T follicular helper cell (primary cell): ENCODE measurements at places on chromosomes 3 and 15.
A peak's percentile ranks its signal among the peaks of the same experiment; 100 is the strongest.

- no peak for DNase-seq
Measured at GRCh38 chr15:77692614-77693013, 59.9 kb upstream of the LINGO1 start.

GRCh38 chr15:81893182-81893835 lies 152.5 kb downstream of the MEX3B start:
- DNase-seq, result no peak

DNA sequence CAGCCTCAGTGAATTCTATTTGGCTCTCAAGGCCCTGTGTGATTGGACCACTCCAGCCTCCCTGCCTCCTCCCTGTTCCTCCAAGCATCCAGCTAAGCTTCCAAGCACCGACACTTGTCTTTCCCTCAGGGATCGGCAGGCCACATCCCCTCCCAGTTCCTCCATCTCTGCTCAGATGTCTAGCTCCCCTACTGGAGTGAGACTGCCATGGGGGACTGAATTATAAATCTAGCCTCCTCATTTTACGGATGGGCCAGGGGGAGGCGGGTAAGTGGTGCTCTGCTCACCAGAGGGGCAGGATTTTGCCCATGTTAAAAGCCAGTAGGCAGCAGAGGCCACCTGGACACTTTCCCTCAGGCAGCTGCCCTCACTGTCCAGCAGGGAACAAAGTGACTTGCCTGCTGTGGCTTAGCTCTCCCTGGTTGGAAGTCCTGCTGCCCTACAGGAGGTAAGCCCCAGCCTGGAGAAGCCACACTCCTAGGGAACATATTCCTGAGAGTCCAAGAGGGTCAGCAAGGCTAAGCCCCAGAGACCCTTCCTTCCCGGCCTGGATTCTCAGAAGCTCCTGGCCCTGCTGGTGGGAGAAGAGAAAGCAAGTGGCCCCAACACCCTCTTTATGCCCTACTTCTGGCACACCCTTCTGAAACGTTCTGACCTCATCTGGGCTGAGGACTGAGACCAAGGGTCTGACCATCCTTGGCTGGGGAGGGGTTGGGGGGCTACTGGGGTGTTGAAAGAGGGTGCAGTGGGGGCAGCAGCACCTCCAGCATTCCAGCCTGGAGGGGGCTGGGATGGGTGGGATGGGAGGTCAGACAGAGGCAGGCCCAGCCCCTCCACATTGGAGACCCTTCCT lies 9.1 kb upstream of the HHATL start:
- no peak for DNase-seq

GRCh38 chr15:66251790-66252684 lies 1.5 kb downstream of the MEGF11 start:
- peak; percentile 25 for DNase-seq

GRCh38 chr15:40397688-40398412 lies 7.7 kb upstream of the IVD start:
- no peak for DNase-seq

- DNase-seq, result no peak
Measured at GRCh38 chr3:36058404-36059030, 321.8 kb upstream of the STAC start.

- DNase-seq, result no peak
Measured at GRCh38 chr15:60656481-60656880, 177.5 kb upstream of the ICE2 start.

GRCh38 chr15:60076582-60077276 lies 72.6 kb downstream of the FOXB1 start:
- DNase-seq, result no peak

- DNase-seq, result no peak
Measured at GRCh38 chr15:41906608-41907007, 12.8 kb upstream of the SPTBN5 start.

GRCh38 chr15:71548401-71548807 lies 261.9 kb upstream of the NR2E3 start:
- DNase-seq, result no peak

DNA sequence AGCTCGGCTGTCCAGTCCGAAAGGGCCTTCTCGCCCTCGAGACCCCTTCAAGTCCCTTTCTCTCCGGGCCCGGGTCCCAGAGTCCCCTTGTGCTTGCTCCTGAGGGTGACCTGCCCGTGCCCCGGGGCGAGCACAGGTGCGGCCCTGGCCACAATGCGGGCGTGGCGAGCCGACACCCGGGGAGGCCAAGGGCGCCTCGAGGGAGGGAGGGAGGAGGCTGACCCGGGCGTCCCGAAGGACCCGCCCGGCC lies 810 bp upstream of the MEF2A start:
- DNase-seq, result no peak

GRCh38 chr15:29268706-29269484 lies 727 bp downstream of the NSMCE3 start:
- peak; percentile 24 for DNase-seq

GRCh38 chr3:151165226-151165625 lies 37.8 kb downstream of the GPR171 start:
- DNase-seq, result no peak

- DNase-seq, result peak; percentile 9
Measured at GRCh38 chr15:23566071-23566554, 639 bp downstream of the MKRN3 start.

- DNase-seq, result no peak
Measured at GRCh38 chr15:98676586-98677270, 28.4 kb downstream of the IGF1R start.

- DNase-seq, result no peak
Measured at GRCh38 chr15:27899583-27900285, 199.4 kb downstream of the OCA2 start.

GRCh38 chr3:170703121-170703588 lies 117.3 kb upstream of the SLC7A14 start:
- DNase-seq, result no peak

- DNase-seq, result no peak
Measured at GRCh38 chr3:66317750-66318376, 97.1 kb downstream of the SLC25A26 start.

DNA sequence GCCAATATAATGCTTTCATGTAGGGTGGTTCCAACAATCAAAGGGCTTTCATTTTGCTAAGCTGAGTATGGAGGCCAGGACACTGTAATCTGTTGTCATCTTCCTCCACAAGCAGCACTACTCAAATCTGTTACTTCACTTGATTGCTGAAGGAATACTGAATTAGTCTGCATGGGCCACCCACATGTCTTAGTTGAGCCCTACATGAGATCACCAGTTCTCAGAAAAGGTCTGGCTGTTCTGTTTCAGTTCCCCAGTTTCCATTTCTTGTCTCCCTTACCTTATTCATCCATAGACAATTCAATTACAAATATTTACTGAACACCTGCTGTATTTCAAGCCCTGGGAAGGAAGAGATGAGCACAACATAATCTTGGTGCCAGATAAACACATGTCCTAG lies 119.2 kb downstream of the FHIT start:
- DNase-seq, result no peak

DNA sequence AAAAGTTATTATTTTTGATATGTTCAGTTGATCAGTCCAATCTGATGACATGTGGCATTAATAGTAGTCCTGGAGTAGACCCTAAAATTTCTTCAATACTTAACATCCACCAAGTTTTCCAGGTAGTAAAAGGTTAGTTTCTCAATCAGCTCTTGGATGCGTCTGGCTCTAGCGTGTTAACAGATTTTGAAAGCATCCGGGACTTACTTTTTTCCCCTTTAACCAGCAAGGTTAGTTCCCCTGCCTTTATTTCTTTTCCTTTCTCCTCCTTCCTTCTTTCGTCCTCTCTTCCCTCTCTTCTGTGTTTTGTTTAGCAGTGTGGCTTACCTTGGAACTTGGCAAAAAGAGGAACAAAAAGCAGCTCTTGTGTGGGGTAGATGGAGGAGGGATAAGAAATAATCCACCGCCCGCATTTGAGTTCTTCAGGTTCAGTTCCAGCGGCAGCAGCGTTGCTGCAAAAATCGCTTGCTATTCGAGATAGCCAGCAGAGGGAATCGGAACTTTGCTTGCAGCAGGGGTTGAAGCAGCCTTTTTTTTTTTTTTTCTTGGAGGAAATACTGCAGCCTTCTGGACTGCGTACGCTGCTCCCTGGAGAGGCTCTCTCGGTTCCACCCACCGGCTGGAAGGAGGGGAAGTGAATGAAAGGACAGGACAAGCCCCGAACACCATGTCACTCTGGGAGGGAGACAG lies at the start of gene RBMS3:
TSS of gene RBMS3 (plus strand) at position 668 of the 690 bp plus-strand sequence.
- DNase-seq, result no peak

GRCh38 chr3:123258811-123259420 lies 57.2 kb downstream of the SEC22A start:
- DNase-seq, result no peak

GRCh38 chr3:38730281-38730680 lies 80.8 kb upstream of the SCN5A start:
- no peak for DNase-seq

DNA sequence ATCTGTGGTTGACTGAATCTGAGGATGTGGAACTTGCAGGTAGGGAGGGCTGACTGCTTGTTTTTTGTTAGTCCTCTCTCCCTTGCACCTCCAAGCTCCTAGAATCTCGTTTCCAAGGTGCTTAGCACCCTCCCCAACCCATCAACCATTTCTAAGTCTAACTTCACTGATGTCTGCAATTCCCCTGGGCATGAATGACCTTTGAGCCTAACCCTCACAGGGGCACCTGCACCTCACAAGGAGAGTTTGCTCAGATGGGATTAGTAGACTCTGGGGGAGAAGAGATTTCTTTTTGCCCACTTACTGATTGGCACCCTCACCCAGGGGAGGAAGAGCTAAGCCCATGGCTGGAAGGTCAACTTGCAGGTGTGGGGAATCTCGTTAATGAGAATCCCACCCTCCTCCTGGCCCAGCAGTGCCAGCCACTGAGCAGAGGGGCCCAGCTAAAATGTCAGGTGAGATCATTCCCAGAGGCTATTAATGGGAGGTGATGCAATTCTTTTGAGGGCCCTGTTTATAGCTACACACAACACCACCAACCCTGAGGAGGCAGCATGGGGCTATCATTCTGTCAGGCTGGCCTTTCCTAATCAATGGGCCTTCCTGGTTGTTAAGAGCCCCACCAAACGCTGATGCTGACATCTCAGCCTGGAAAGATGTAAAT lies 81.6 kb upstream of the HERC1 start:
- DNase-seq, result no peak

- no peak for DNase-seq
Measured at GRCh38 chr3:133896002-133896761, 500 bp upstream of the RAB6B start.

DNA sequence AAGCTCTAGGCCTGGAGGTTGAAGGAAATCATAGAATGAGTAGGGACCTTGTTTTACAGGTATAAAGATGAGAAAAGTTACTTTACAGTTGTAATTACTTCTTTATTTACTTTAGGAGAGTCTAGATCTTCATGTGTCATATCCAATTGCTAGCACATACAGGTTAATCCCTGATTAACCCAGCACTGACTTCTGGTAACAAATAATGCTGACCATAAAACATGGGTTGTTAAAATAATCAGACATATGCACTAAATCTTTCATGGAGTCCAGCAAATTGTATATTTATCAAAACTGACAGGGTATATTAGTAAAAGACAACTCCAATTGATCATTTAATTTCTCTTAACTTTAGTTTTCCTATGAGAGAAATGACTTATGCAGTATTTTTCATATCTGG lies 245.2 kb downstream of the NFKBIZ start:
- DNase-seq, result no peak

- no peak for DNase-seq
Measured at GRCh38 chr3:11037241-11037873, 44.8 kb downstream of the SLC6A1 start.

- DNase-seq, result no peak
Measured at GRCh38 chr3:62332017-62332416, 41.3 kb downstream of the FEZF2 start.

GRCh38 chr15:91784973-91785709 lies 68.4 kb upstream of the SLCO3A1 start:
- DNase-seq, result no peak

GRCh38 chr3:131797776-131798175 lies 237.0 kb downstream of the CPNE4 start:
- no peak for DNase-seq

DNA sequence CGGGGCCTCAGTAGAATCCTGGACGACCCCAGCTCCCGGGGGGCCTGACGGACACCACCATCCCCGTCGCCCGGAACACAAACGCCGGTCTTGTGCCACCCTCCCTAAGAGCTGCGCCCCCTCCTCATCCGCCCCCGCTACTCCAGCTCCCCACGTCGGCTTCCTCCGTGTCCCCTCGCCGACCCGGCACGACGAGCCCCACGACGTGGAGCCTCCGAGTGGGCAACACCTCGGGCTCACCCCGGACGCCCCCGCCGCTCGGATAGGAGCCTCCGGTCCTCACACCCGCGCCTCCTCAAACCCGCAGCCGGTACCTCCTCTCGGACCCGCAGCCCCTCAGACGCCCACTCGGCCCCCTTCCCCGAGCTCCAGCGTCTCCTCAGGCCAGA lies 525 bp downstream of the NPTN start:
- DNase-seq, result no peak

DNA sequence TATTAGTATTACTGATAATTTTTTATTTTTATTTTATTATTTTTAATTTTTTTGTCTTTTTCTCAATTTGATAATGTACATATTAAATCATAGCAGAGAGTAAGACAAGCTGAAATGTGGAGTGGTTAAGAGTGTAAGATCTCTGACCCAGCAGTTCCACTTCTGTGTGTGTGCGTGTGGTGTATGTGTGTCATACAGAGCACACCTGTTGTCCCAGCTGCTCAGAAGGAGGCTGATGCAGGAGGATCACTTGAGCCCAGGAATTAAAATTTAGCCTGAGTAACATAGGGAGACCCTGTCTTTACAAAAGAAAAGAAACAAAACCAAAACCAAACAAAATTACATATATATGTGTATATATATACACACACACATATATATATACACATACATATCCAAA lies 1.4 kb upstream of the CIDEC start:
- DNase-seq, result no peak

DNA sequence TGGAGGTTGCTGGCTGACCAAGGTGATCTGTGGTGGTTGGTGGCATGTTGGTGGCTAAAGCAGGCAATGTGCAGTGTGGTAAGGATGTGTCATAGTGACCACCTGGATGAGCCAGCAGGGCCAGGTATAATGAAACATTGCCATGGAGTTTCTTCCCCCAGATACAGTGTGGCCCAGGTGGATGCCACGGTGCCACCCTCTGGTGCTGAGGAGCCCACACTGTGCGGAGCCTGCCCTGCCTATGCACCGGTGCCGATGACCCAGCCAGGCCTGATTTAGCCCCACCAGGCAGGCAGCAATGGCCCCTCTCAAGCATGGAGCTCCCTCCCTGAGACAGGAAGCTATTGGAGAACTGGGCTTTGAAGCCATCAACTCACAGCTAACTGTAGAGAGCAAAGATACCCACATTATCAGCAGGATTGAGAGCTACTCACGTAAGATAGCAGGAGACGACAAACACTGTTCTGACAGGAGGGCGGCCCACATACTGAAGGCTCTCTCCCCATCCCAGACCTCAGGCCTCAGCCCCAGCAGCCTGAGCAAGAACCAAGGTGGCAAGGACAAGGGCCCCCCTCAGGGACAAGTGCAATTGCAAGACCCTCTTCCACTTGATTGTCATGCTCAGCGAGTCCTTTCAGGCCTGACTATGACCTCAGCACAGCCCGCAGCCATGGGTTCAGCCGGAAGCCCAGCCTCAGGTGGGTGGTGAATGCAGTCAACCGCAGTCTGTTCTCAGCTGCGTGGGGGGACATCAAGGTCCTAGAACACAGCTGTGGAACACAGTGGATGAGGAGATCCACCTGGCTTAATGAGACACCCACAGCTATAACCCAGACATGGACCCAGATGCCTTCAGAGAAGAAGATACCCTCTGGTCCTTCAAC lies 82.8 kb upstream of the CDV3 start:
- peak; percentile 20 for DNase-seq
